ENCODE measurements at places on chromosomes 6 and 20.

- DNase-seq: no peak
Observed at GRCh38 chr20:17417225-17417624, 114.0 kb downstream of the BFSP1 start.

DNA sequence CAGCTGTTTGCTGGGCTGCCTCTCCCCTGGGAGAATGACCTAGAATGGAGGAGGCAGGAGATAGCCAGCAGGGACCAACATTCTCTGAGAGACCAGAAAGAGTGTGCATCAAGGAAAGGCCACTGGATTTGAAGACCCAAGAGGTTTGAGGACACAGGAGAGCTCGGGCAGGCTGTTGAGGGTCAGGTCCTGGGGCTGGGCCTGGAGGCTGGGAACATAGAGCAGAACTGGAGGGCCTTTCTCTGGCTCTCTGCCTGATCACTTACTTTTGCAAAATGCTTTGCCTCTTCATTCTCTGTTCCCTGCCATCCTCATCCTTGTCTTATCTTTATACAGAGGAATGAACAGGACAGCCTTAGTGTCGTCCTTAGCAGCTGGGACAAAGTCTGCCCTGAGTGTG is 2.5 kb downstream of the IYD start:
- no peak for DNase-seq

DNA sequence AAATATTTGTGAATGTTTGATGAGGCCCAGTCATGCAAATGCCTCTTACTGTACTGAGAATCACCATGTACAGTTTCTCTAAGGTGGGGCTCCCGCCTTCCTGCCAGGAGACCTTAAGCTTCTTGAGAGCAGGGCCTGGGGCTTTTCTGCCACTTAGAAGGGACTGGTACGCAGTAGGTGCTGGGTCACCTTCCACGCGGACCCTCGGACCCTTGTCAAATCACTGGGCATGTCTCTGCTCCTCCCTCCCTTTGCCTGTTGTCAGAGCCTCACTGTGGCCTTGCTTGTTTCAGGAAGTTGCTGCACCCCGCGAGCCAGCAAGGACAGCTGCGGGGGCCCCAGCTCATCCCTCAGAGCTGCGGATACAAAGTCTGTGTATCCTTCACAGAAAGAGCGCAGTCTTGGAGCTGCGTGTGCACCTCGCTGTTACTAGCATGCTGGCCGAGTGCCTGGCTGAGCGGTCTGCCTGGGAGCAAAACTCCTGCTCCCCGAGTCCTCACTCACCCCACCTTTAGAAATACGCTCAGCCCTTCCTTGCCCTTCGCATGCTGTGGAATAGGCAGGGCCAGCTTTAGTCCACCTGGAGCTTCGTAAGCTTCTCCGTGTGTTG is 30.7 kb upstream of the IRF4 start:
- DNase-seq: no peak

GRCh38 chr6:165606740-165607008 is 56.4 kb downstream of the PDE10A start:
- no peak for DNase-seq

DNA sequence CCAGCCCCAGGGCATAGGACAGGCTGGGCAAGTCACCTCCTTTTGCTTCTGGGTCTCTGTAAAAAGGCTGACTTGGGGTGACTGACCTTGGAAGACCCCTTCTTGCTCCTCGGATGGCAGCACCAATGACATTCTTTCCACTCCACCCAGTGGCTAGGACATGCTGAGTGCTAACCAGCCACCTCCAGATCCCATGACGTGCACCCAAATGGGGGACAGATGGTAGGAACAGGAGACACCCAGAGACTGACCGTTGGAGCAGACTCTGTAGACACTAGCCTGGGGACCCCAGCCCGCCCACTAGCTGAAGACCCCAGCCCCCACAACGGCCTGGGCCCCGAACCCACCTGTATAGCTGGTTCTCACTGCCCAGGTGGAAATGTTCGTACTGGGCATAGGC is 38.3 kb downstream of the ANGPT4 start:
- no peak for DNase-seq

- no peak for DNase-seq
Observed at GRCh38 chr6:35230950-35231349, 17.2 kb downstream of the SCUBE3 start.

- no peak for DNase-seq
Observed at GRCh38 chr6:129469070-129469662, 240.8 kb downstream of the ARHGAP18 start.

GRCh38 chr20:62611819-62612218 is 30.5 kb upstream of the SLCO4A1 start:
- DNase-seq: no peak

- peak; percentile 57 for DNase-seq
Observed at GRCh38 chr6:28940294-28940857, 16.6 kb upstream of the TRIM27 start.

- no peak for DNase-seq
Observed at GRCh38 chr20:46190478-46191167, 72.5 kb downstream of the CD40 start.

- no peak for DNase-seq
Observed at GRCh38 chr6:82521369-82521768, 157.8 kb downstream of the TPBG start.

GRCh38 chr6:26328265-26328844 is 36.6 kb upstream of the BTN3A2 start:
- DNase-seq: no peak

DNA sequence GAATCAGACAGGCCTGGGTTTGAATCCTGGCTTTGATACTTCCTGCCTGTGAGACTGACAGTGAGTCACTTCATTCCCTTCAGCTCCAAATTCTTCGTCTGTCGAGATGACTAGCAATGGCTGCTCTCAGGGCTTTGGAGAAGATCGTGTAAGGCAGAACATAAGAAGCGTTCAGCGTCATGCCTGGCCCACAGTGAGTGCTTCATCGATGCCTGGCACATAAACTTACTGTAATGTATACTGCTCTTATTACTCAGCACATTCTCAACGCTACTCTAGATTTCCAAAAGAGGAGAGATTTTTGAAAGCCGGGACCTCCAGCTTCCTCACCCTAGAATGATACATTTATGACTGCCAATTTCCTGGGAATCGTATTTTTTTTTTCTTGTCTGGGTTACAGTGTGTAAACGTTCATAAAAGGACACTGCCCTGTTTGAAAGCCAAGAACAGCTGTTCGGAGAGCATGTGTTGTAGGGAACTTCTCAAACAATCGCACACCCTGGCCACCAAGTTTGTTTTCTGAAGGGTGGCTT is 16.2 kb upstream of the BCAS1 start:
- DNase-seq: no peak
